ENCODE measurements at places on chromosomes 3 and 15.

DNA sequence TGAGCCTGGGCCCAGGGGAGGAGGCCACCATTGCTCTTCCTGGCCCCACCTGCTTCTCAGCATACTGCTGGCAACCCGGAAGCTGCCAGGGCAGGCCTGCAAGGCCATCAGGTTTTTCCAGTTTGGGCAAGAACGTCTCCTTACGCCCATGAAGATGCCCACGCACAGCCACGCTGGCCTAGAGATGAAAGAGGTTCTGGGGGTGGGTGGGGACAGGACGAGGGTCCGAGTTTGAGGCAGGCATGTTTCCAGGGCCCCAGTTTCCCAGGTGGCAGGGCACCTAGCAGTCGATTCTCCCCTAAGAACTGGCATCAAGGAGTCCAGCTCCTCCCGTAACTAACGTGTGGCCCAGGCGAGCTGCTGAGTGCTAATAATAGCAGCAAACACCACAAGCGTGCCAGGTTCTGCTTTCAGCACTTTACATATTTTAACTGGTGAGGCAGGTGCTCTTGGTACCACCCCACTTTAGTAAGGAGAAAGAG, 45.8 kb downstream of the ZNF710 start:
- DNase-seq: no peak

DNA sequence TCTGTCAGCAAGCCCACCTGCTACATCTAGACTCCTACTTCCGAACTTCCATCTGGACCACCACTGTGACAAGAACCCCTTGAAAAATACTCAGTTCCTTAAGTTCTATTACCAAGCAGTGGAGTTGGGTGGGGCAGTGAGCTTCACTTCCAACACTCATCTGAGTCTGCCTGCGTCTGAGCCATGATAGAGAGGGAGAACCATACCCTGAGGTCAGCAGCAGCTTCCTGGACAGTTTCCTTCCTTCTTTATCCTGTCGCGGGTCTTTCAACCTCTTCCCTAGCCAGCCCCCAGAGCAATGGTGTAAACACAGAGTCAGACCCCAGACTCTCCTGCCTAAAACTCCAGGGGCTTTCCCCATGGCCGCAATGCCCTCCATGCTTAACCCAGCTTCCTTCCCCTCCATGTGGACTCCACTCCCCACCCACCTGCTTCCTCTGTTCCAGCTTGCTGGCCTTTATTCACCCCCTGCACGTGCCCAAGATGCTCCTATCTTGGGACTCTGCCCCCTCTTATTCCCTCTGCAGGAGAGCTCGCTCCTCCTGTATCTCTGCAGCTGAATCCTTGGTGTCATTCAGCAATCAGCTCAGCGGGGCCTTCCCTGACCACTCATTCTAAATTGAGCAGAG, 211.2 kb downstream of the SHQ1 start:
- DNase-seq: no peak

GRCh38 chr3:9903238-9903624, 583 bp downstream of the IL17RE start:
- no peak for DNase-seq

DNA sequence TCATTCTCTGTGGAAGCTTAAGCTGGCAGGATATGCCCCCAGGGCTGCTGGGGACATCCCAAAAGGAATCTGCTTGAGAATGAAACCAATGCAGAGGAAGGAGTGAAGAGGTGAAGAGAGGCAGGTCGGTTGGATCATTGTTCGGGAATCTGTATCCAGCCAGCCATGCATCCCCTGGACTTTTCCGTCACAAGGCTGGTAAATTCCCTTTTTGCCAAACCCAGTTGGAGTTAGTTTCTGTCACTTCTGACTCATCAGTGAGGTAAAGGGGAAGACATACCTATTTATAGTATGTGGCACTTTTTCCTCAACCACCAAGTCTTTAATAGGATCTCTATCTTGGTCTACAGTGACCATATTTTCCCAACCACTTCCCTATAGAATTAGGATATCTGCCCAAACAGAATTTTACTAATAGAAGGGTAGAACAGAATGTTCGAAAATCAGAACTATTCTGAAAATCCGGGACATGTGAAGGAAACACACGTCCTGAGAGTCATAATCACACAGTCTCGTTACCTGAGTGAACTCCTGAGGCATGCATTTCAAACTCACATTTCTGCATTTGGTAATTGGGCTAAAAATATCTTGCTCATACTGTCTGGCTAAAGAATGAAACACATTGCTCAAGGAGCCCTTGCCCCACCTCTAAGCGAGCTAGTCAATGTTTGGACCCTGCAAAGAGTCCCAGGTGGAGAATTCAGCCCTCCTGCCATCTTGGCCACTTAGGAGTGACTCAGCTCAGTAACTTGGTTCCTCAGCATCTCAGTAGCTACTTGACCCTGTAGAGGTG, 289.7 kb upstream of the ADAMTS9 start:
- DNase-seq: no peak

DNA sequence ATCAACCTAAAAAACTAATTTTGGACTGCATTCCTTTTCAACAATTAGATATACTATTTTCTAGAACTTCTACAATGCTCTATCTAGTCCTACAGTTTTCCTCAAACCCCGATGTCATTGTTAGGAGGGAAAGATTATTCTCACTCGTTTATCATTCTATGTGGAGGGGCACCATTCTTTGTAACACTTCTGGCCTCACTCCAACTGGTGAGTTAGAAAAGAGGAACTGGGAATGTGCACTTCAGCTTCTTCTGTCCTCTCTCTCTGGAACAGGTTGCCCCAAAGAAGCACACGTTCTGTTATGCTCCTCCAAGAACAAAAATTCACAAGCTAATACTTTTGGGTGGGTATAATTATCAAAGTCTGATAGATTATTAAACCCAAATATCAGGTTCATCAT, 137.9 kb downstream of the UACA start:
- DNase-seq: peak; percentile 95

DNA sequence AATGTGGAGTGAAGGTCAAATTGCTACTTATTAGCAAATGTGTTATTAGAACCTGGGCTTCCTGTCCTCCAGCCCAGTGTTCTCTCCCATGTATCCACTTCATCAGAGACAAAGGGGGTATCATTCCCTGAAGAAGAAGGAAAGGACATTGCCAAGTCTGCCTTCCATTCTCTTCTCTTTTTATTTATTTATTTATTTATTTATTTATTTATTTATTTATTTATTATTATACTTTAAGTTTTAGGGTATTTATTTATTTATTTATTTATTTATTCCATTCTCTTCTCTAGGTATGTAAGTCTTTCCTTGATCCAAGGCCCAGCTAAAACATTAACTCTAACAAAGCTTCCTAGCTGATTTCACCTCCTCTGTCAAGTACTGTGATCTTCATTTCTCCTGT, 277.8 kb upstream of the DNAJC19 start:
- no peak for DNase-seq

- peak; percentile 32 for DNase-seq
These were observed 90.1 kb upstream of the BHLHE40 start for GRCh38 chr3:4888913-4889846.

- DNase-seq: no peak
These were observed 47.1 kb downstream of the TPRA1 start for GRCh38 chr3:127543441-127543840.

DNA sequence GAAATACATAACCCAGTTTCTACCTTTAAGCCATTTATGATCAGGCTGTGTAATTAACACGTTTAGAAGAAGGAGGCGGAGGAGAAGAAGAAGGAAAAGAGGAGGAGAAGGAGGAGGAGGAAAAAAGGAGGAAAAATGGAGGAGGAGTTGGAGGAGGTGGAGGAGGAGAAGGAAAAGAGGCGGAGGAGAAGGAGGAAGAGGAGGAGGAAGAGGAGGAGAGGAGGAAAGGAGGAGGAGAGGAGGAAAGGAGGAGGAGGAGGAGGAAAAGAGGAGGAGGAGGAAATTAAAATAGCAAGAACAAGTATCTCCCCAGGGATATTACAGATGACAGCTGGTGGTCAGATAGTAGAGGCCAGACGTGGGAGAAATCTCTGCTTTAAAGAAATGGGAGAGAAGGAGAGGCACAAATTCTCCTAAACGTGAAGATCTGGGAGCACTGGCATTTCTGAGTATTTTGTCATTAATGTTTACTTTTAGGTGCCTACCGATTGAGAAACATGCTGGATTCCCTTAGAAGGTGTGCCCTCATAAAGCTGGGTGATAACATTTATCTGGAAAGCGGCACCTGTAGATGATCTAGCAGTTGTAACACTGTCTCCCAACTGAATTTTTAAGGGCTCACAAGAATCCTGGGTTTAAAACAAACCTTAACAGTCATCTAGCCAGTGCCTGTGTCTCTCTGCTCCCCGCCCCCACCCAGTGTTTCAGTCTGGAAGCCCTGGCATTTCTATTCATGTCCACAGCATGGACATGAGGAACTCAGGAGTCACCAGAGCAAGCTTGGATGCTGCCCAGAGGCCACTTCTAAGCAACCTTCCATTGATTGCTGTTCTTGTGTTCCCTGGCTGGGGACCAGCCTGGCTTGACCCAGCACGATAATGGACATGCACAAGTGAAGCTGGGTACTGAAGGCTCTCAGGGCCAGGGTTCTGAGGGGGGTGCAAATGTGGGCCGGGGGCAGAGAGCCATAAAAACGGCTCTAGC, 75.2 kb downstream of the CHRNA7 start:
- no peak for DNase-seq

DNA sequence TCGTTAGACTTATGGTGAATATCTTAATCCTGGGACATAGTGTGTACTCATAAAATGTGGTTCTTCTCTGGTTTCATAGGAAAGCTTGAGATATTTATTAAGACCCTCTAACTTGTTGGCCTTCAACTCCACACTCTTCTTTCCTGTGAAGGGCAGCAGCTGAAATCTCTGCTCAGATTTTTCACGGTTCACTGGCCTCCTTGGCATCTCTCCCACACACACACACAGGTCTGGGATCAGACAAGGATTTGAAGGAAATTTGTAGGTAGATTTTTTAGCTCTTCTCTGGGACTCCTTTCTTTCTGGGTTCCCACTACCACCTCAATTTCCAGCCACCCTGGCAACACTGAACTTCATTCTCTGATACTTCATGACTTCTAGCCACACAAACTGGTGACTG, 70.2 kb downstream of the MYRIP start:
- no peak for DNase-seq

GRCh38 chr3:29759411-29760225, 478.7 kb downstream of the RBMS3 start:
- no peak for DNase-seq

All from OCI-M1 (cell line).